ENCODE measurements at places on chromosomes 7 and 10.

- no peak for DNase-seq
These were observed at the start of gene LIPM for GRCh38 chr10:88802523-88803285. Gene LIPM (plus strand): TSS chr10:88802730. CDS start chr10:88802897, 167 bp downstream.

- DNase-seq = no peak
These were observed 257.2 kb downstream of the MAD1L1 start for GRCh38 chr7:1975581-1975980.

DNA sequence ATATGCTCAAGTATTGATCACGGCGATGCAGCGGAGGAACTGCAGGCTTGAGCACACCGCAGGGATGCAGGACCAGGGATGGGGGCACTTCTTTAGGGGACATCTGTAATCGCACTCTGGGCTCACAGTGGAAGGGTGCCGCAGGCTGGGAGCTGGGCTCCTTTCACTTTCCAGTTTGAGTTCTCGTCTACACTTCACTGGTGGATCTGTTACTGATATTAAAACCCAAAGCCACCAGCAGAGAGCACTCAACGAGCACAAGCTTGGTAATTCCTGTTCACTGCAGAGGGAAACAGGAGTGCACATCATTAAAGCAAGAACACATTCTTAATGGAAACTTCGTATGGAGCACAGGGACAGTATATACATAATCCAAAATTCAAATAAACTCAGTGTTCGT, 91.3 kb downstream of the PARD3 start:
- no peak for DNase-seq

DNA sequence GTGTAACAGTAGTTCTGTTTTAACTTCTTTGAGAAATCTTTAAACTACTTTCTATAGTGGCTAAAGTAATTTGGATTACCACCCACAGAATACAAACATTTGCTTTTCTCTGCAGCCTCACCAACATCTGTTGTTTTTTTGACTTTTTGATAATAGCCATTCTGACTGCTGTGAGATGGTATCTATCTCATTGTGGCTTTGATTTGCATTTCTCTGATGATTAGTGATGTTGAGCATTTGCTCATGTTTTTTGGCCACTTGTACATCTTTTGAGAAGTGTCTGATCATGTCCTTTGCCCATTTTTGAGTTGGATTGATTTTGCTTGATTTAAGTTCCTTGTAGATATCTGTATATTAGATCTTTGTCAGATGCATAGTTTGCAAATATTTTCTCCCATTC, 66.7 kb downstream of the RNF133 start:
- no peak for DNase-seq

DNA sequence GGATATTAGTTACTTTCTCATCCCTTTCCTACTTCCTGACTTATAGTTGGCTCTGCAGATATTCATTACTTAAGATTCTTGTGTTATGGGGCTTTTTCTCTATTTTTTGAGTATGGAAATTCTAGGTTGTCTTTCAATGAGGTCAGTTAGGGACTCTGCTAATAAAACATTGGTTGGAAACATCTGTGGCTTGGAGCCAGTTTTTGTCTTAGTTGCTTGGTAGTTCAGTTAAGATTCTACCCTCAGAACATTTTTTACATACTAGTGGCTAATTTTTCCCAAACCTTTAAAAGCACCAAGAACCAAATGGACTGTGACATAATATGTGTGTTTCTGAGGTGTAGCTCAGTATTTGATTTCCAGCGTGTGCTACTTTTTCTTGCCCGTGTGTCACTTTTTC, 305.6 kb upstream of the FZD1 start:
- no peak for DNase-seq

GRCh38 chr10:99995713-99996112, 14.0 kb downstream of the DNMBP start:
- no peak for DNase-seq

DNA sequence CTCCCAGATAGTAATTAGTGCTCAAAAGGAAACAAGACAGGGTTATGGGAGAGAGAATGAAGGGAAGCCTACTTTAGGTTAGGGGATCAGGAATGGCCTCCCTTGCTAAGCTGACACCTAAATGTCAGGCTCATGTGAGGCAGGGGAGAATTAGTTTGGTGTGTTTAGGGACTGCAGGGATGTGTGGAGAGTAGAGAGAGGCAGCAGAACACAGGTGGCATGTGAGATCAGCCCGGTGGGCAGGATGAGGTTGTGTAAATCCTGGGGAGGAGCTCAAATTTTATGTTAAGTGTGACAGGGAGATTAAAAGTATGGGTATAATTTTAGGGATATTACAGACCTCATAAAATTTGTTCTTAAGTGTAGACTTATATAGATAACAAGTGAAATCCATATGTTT, 56.2 kb upstream of the ZNF438 start:
- no peak for DNase-seq

GRCh38 chr7:132622081-132622480, 45.8 kb upstream of the PLXNA4 start:
- DNase-seq = no peak

DNA sequence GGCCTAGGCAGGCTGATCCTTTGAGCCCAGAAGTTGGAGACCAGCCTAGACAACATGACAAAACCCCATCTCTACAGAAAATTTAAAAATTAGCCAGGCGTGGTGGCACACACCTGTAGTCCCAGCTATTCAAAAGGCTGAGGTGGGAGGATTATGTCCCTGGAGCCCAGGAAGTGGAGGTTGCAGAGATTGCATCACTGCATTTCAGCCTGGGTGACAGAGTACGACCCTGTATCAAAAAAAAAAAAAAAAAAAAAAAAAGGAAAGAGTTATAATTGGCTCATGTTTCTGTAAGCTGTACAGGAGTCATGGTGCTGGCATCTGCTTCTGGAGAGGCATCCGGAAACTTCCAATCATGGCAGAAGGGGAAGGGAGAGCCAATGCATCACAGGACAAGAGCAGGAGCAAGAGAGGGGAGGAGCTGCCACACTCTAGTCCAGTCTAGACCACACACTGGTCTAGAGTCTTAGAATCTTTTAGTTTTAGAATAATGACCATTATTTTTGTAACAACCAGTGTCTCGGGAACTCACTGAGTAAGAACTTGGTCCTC, 16.8 kb downstream of the DOCK1 start:
- no peak for DNase-seq
